ENCODE measurements at places on chromosomes 3 and 15.

DNA sequence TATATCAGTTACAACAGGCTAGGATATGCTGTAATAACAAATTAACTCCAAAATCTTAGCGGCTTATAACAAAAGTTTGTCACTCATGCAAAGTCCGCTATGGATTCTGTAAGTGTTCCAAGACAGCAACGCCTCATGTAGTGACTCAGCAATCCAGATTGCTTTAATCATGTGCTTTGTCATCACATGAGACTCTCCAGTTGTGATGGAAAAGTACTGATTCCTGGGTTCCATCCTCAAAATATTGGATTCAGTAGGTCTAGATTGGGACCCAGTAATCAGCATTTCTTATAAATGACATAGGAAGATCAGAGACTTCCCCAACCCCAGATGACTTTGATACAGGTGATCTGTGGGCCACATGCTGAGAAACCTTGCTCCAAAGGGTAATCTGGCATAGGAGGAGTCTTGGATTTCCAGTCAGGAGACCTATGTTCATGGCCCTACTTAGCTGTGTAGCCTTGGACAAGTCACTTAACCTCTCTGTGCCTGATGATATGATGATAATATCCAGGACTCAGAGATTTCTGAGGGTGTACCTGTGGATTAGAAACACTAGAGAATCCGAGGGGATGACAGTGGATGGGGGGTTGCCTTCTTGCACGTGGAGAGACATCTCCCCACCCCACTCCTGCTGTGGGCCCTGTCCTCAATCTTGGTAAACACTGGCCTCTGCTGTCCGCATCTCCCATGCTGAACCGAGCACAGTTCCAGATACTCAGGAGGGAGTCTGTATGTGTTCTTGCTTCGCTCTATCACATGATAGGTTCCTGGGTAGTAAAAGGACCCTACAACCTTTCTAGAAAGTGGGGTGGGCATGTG is 65.5 kb downstream of the CORO2B start:
- DNase-seq, result no peak

- DNase-seq, result no peak
Measured at GRCh38 chr3:159852821-159853505, 135.7 kb upstream of the IL12A start.

- DNase-seq, result no peak
Measured at GRCh38 chr3:121918779-121919483, 24.7 kb downstream of the SLC15A2 start.

DNA sequence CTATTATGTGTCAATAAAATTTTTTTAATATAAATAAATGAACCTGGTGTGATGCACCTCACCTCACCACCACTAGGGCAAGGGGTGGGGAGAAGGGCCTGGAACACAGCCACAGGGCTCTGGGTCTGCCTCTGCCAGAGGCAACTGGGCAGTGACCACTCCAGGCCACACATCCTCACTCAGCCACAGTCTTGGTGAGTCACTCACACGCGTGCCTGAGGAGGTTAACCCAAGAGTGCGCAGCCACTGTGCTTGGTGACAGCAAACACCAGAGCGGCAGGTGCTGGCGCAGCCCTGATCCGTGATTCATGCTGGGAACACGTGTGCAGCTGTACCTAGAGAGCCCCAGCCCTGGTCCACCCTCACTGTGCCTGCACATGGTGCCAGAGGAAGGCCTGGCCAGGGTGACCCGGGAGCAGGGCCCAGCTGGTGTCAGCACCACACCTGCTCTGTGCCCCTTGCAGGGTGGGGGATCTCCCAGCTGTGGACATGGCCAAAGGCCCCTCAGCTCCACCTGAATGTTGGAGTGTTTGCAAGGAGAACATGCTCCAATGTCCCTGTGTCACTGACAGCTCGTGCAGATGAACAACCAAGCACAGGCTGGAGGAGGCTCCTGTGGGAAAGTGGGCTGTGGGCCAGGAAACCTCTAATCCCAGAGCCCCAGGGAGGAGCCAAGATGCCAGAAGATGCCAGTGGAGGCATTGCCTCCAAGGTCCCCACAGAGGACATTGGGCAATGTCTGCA is 2.1 kb downstream of the SLC41A3 start:
- no peak for DNase-seq

GRCh38 chr15:98604983-98605382 is 43.4 kb upstream of the IGF1R start:
- no peak for DNase-seq

DNA sequence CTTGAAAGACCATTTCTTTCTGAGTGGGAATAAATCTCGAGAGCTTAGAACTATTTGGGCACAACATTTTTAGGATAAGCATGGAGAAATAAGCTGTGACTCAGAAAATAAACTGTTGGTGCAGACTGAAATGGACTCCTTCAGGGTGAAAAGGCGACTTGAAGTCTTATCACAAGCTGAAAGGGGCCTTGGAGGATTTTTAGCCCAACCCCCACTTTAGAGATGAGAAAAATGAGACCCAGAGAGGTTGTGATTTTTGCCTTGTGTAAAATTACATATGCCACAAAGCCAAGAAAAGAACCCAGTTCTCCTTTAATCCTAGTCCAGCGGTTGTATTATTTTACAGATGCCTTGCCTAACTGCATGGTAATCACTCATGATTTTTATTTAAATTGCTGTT is 1.5 kb downstream of the ATP1B3 start:
- no peak for DNase-seq

DNA sequence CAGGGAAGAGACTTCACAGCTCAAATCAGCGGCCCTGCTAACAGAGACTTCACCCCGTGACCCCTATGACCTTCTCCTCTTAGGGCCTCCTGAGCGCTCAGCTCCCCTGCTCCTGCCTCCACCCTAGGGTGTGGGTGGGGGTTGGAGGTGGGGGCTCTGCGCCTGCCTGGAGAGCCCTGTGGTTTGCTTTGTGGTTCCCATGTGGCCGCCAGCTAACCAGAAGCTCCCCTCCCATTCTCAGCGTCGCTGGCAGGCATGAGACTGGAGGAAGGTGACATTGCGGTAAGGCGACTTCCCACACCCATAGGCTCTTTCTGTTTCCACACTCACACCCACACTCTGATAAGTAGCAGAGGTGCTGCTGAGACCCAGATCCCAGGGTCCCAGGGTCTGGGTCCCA is 27.6 kb downstream of the XYLB start:
- no peak for DNase-seq

DNA sequence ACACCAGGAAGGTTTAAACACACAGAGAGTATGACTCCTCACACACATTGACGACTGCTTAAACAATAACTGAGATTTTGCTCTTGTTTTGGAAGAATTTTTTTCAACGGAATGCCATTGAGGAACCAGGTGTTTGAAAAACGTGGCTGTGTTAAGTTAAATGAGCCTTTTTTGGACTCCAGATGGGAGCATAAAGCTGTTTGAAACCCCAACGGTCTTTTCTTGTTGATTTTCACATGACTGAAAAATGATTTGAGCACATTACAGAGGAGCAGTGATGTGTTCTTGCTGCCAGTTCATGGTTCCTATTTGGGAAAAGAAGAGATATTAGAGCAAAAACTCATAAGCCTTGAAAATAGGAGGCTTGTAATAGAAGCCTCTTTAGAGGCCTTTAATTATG is 97.8 kb upstream of the SELENOK start:
- no peak for DNase-seq

DNA sequence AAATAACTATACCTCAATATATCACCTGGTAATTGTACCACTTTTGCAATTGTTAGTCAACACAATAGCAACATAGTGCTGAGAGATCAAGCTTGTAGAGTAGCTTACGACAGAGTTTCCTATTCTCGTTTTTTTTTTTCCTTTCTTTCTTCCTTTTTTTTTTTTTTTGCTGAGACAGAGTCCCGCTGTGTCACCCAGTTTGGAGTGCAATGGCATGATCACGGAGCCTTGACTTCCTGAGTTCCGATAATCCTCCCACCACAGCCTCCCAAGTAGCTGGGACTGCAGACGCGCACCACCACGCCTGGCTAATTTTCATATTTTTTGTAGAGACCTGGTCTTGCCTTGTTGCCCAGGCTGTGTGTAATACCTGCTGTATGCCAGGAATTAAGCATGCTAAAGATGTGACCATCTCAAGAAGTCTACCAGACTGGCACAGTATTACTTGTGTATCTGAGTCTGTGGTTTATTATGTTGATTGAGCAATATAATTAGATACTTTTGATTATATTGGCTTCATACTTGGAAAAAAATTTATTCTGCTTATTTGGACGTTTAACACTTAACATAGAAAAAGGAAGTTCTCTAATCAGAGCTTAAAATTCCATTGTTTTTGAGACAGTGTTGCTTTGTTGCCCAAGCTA is 3.0 kb downstream of the SELENOT start:
- no peak for DNase-seq
